ENCODE measurements at places on chromosomes 12 and 14. TPM values are rescaled to one million over a fixed set of nuclear protein-coding genes. Genes with fewer than 3 reads are reported as not detected.

GRCh38 chr12:93302331-93303229, 75.1 kb upstream of the NUDT4 start:
- H3K36me3 ChIP-seq = no peaks in the 10 kb centered on the region
- no peaks in the 10 kb centered on the region for H3K4me1 ChIP-seq

- no peaks in the 10 kb centered on the region for H3K4me1 ChIP-seq
- no peak overlapping the region for H3K4me3 ChIP-seq
- DNase-seq = no peak
- H3K36me3 ChIP-seq = no peaks in the 10 kb centered on the region
- H3K27me3 ChIP-seq = no peaks in the 10 kb centered on the region
- H3K27ac ChIP-seq = no peak overlapping the region
These were observed 126.7 kb upstream of the BTG1 start for GRCh38 chr12:92272061-92272964.

GRCh38 chr14:104881369-104881979, 16.4 kb downstream of the CEP170B start:
- H3K27me3 ChIP-seq = no peaks in the 10 kb centered on the region
- H3K27ac ChIP-seq = no peak overlapping the region
- DNase-seq = no peak
- H3K36me3 ChIP-seq = no peaks in the 10 kb centered on the region
- no peak overlapping the region for H3K4me3 ChIP-seq

DNA sequence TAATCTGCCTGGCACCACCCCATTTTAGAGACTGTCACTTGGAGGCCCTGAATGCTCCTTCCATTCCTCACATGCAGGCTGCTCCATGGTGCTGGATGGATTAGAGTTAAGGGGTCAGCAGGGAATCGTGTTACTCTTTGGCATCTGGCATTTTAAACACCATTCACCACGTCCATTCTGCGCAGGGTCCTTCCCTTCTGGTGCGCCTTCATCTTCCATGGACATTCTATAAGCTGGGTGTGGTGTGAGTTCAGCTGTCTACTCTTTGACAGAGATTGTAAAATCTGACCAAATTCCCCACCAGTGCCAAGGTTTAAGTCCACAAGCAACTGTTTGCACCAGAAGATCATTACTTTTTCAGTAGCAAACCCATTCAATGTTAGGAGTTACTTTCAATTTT, 47.8 kb downstream of the GIT2 start:
- peaks cover 76% of the 10 kb centered on the region for H3K36me3 ChIP-seq
- H3K4me3 ChIP-seq = no peak overlapping the region
- DNase-seq = no peak
- H3K4me1 ChIP-seq = peaks cover 34% of the 10 kb centered on the region

The SRRM4 gene
- total RNA-seq = 0.12 TPM

GRCh38 chr14:102075155-102075554, 11.7 kb downstream of the HSP90AA1 start:
- no peaks in the 10 kb centered on the region for H3K4me1 ChIP-seq
- no peak overlapping the region for H3K4me3 ChIP-seq
- no peaks in the 10 kb centered on the region for H3K27me3 ChIP-seq
